NCI-H748 treated with DMSO at 0.1 percent for 48 hours (cell line): ENCODE measurements at places on chromosomes 4 and X.

- DNase-seq: no peak
These were observed 29.1 kb upstream of the CT55 start for GRCh38 chrX:135200297-135200696.

DNA sequence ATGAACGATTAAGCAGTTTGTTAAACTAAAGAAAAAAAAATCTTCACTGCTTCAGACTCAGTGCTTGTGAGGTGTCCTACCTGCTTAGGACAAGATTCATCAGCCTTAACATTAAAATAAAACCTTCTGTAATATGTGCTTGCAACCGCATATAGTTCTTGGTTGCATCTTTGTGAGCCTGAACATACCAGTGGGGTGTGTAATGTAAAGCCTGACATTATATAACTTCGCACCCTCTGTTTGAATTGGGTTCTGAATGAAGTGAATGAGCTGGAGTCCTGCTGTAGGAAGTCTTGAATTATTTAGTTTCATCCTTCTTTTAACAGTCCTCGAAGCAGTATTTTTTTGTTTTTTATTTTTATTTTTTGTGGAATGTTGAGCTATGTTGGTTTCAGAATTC, 3.1 kb downstream of the KDM6A start:
- no peak for DNase-seq

- no peak for DNase-seq
These were observed 17.1 kb upstream of the ARHGAP10 start for GRCh38 chr4:147714575-147715401.

DNA sequence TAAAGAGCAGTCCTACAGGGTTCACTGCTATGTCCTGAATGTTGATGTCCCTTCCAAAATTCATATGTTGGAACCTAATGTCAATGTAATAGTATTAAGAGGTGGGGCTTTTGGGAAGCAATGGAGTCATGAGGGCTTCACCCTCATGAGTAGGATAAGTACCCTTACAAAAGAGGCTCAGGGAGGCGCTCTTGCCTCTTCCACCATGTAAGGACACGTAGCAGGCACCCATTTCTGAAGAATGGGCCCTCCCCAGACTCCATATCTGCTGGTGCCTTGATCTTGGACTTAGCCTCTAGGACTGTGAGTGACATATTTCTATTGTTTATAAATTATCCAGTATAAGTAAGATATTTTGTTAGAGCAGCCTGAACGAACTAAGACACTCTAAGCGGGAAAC, 15.8 kb downstream of the MED28 start:
- DNase-seq: no peak

DNA sequence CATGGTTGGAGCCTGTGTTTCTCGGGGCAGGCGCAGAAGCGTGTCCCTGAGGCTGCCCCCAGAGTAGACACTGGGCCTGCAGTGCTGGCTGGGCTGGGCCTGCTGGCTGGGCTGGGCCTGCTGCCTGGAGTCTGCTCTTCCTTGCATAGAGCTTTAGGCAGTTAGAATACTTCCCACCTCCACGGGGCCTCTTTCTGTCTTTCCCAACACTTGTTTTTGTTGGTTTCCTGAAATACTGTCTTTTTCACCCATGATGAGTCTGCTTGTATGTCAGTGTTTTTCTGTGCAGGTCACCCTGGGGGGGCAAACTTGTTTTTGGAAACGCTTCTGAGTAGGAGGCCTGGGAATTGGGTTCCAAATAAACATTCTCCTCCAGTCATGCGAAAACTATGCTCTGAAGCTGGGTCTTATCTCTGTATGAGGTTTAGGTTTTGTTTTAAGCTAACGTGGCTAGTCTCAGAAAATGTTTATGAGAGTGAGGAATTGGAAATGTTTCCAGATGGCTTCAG, 32.2 kb downstream of the TRMT44 start:
- DNase-seq: no peak

- DNase-seq: no peak
These were observed 20.2 kb downstream of the APLN start for GRCh38 chrX:129634541-129634940.

DNA sequence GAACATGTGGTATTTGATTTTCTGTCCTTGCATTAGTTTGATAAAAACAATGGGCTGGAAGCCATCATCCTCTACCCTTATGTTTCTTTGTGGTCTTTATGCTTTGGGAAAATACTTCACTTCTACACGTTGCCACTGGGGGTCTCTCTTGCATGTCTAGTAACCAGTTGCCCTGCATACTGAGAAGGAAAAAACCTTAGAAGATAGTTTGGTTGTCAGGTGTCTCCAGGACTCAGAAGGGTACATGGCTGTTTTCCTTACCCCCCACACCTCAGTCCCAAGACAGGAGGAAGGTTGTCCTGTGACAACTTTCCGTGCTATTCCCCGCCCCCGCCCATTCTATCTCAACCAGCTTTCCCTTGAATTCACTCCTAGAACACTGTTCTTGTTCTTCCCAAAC, 62.1 kb upstream of the LANCL3 start:
- no peak for DNase-seq

DNA sequence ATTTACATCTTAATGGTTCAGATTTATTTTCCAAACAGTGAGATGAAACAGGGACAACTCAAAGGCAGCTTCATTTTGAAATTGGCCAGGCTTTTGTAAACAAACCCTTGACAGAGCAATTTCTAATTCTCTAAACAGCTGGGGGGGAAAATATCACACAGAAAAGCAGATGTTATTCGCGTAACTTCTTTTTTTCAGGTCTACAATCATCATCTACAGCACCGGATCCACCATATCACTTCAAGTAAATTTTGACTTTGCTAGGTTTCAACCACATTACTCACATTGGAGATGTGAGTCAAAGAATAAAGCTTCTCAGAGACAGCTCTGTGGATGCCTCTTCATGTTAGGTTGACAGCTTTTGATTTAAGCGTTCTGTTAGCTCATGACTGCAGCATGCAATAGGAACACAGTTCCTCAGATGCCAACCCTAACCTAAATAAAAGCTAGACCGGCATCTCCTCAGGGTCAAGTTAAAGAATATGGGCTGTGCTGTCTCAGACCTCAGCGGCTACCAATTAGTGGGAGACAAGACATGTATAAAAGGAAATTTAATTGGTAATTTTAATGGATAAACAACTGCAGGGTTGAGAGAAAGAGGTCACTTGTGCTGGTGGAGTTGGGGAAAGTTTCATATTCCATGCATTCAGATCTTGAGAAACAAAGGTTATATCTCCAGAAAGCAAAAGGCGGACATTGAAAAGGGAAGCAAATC, 26.8 kb downstream of the AMELX start:
- DNase-seq: no peak

GRCh38 chrX:101359966-101360365, 11.4 kb upstream of the TIMM8A start:
- DNase-seq: no peak

DNA sequence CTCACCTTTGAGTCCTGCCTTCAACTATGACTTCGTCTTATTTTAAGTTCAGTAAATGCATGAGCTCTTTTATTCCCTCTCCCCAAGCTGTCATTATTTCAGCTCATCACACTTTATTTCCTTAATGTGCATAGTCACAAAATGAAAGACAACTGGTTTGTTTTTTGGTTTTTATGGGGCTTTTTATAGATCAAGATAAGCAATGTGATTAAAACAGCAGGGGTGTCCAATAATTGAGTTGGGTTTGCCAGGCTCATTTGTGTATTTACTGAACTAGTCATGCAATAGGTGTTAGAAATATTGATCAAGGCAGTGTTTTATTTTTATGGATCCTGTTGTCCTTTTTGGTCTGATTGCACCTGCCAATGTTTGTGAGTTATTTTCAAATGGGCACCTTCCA, 102.2 kb downstream of the FRMPD4 start:
- DNase-seq: peak; percentile 92

GRCh38 chr4:185711726-185712125, 100.3 kb downstream of the SORBS2 start:
- DNase-seq: no peak

DNA sequence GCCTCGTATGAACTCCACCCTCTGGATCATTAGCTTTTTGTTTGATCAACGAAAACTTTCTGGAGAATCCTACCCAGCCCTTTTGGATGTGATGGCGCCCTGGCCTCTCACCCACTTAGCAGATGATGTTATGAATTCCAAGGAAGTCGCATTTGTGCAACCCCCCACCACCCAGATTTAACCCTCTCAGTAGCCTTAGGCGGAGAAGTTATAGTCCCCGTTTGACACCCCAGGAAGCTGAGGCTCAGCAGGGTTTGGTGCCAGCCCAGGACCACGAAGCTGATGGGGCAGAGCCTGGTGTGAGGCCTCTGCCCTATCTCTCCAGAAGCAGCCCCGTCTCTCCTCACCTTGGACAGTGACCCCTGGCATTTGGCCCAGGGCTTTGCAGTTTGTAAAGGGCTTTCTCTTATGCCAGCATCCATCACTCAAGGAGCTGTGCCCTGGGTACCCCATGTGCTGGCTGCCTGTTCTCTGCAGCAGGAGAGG, 1.0 kb downstream of the WFS1 start:
- DNase-seq: no peak

GRCh38 chr4:37795581-37796195, 30.8 kb upstream of the PGM2 start:
- DNase-seq: no peak

DNA sequence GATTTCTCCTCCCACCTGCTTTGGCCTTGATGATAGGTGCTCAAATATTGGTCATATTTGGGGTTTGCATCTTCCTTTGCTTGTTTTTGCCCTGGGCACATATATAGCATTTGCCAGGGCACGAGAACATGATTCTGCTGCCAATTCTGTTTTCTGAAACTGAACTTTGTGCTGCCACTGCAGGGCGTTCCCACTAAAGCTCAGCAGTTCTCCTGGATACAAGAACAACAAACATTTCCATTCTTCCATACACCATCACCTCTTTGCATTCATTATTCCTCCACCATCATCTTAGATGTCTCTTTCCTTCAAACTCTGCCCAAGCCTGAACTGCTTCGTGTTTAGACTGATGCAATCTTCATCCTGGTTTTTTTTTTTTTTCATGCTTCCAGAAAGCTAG, 36.3 kb upstream of the GATB start:
- no peak for DNase-seq

DNA sequence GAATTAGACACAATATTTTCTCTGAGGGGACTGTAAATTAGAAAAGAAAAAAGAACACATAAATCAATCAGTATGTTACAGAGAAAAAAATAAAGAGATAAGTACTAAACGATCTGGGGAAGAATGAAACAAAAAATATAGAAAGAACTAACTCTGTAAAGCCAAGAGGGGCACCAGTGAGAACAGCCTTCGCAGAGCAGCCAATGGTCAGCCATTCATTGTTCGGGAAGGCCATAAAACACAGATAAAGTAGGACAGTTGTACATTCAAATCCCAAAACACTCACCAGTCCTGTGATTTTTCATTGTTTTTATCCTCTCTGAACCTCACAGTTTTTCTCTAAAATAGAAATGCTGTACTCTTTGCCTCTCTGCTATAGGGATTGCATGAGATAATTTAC, 127.9 kb downstream of the NEK1 start:
- no peak for DNase-seq

DNA sequence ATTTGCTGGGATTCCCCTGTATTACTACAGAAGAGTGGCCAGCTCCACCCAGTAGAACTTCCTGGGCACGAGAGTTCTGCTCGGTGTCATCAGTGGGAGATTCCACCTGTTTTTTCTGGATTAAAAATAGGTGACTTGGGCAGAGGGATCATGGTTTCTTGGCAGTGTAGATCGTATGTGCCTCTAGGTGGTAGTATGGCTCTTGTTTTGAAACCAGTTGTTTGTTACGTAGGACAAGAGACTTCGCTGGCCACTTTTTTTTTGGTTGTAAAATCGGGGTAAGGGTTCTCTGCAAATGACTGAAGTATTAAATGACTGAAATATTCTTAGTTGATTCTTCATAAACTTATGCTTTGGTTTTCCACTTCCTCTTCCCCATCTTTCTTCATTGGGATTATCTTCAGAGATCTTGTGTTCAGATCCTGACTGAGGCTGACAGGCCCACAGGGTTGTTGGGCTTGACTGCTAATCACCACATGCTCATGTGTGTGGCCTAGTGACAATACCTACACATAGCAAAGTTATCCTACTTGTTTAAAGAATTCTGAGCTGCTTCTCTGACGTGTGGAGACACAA, 43.8 kb upstream of the WDR1 start:
- peak; percentile 5 for DNase-seq

DNA sequence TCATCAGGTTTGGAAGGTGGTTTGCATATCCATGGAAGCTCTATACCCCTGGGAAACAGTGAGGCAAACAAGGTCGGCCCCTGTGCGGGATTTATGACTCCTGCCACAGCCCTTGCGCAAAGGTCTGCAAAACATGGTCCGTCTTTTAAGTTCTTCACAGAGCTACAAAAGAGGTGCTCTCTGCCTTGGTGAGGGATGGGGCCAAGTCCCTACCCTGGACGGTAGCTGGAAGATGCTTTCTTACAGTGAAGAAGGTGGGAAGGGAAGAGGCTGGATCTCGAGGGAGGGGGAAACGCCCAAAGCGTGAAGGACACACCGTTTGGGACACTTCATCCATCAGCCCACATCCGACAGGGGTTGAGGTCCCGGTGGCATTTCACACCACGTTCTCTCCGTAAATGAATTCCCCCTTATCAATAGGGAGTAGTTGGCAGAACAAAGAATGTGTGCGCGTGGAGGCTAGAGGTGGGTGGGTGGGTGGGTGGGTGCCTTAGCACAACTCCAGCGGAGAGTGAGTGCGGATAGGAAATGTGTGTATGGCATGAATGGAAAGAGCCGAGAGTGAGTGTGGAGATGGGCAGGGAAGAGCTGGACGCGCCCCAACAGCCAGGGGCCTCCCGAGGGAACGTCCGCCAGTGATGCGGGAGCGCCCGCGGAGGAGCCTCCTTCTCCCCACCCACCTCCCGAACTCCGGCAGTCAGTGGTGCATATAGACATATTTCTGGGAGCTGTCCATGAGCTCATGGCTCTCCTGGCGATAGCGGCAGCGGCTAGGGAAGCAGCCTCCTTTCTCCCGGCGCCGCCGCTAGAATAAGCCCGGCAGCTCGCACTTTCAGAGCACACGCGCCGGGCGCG, 68.3 kb downstream of the LARP7 start:
- DNase-seq: peak; percentile 3

DNA sequence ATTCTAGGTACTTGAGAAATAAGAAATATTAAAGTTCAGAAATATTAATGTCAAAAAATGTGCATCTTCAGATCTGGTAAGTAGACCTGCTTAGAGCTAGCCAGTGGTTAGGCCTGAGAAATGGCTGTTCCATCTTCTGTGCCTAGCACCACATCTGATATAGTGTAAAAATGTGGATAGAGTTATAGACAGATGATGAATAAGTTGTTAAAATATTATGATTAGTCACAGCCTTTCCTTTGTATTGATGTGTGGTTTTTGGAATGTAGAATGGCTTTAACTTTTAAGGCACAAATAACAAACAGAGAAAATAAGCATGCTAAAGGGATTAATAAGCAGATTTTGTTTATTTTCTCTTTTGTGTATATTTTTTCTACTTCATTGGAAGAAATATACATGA, 133.5 kb upstream of the NUDT6 start:
- DNase-seq: no peak

GRCh38 chr4:188552741-188553275, 413.6 kb downstream of the TRIML1 start:
- DNase-seq: no peak

DNA sequence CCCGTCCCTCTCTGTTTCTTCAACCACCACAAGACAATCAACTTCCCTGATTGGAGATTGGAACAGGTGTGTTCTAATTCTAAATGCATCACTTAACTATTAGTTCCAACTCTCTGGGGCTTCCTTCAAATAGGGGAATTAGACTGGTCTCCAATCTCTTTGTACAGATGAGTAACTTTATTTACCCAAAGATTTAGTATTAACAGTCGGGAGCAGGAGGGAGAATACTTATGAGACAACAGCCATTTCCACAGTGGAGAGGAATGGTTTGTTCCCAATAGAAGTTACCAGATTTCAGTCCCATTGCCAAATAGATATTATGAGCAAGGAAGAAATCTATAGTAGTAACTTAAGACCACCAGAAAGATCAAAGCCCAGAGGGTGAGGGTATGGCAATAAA, 46.2 kb downstream of the CASK start:
- no peak for DNase-seq
